CD4-positive, alpha-beta T cell treated with Interferon gamma for 1 hour (primary cell): ENCODE measurements at places on chromosomes 4 and X.

- no peak for DNase-seq
Observed at GRCh38 chr4:110005461-110006056, 92.9 kb downstream of the EGF start.

DNA sequence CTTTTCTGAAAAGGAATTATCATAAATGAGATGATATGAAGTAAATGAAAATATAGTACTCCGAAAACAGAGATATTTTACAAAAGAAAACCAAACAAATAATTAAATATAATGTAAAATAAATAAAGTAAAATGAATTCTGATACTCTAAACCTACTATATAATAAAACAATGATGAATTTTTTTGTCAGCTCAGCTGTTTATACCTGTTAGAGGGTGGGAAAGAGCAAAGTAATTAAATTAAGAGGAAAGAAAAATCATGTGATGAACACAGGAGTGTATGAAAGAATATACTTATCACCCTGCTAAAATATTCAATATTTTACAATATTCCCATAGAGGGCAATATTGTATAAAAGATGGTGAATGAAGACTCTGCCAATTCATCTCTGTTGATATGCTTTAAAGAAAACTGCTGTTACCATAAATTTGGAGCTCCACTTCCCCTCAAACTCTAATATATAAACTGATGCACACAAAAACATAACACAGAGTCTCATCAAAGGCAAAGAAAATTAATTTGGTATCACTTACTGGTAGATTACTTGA is 6.5 kb upstream of the NDST4 start:
- DNase-seq: no peak

GRCh38 chr4:187491959-187492358 is 503.6 kb upstream of the ZFP42 start:
- DNase-seq: no peak

GRCh38 chr4:138775890-138776289 is 239.7 kb upstream of the NOCT start:
- no peak for DNase-seq

DNA sequence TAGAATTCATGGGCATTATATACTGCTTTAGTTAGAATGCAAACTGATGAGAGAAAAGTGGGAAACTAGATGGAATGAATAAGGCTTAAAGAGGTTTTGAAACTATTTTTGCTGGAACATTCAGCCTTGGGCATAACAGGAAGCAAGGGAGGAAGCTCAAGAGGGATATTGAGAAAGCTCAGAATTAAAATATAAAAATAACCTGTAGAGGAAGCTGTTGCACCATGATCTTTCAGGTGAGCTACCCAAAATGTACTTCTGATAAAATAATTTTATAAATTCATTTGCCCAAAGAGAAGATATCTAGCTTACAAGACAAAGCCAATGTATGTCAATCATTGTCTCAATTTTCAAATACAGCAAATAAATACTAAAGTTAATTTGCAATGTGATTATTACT is 11.3 kb downstream of the GC start:
- no peak for DNase-seq

DNA sequence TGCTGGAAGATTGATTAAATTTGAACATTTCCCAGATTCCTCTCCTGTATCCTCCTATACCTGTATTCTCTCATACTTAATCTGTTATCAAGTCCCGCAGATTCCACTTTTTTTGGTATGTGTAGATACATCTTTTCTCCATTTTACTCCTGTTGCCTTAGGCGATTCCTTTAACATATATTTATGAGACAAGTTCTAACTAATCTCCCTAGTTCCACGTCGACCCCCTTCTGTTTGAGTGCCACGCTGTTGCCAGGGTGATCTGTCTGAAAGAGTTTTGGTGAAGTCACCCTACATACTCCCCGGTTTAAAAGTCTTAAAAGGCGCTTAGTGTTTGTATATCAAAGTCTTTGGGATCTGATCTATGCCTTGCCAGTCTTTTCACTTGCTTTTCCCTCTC is 2.4 kb downstream of the HNRNPH2 start:
- peak; percentile 19 for DNase-seq

- no peak for DNase-seq
Observed at GRCh38 chr4:148203056-148203898, 238.9 kb downstream of the NR3C2 start.

GRCh38 chr4:8478801-8479744 is 38.5 kb downstream of the TRMT44 start:
- DNase-seq: no peak

DNA sequence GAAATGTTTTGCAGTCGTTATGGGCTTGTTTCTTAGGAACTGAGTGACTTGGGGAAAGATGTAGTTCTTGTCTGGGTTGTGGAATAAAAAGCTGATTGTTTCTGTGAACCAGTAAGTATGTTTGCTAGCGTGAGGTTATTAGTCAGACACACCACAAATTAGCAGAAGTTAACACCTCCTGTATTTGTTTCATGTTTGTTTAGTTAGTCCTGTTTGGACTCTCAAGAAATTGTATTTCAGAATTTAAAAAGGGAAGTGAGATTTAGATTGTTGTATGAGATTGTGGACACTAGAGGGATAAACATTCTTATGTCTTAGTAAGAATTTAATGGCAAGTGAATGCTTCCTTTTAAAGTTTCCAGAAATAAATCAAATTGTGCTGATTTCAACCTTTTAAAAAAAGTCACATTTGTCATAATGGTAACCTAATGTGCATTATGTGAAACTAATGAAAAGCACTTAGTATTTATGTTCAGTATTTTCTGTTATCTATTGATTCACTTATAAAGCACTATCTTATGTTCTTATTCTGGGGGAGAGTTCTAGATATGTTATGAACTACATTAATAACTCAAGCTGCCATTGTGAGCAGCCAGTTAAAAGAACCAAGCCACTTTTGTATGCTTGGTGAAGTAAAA is 25.6 kb downstream of the ATP10D start:
- no peak for DNase-seq

GRCh38 chr4:120749445-120750151 is 172.9 kb downstream of the PRDM5 start:
- no peak for DNase-seq

GRCh38 chrX:76921176-76921575 is 493.7 kb downstream of the MAGEE1 start:
- DNase-seq: no peak

GRCh38 chr4:168832763-168833575 is 177.1 kb downstream of the CBR4 start:
- DNase-seq: no peak

- DNase-seq: peak; percentile 16
Observed at GRCh38 chr4:121156822-121157769, 7.0 kb downstream of the TNIP3 start.

- DNase-seq: no peak
Observed at GRCh38 chr4:19721587-19721986, 530.1 kb upstream of the SLIT2 start.

- no peak for DNase-seq
Observed at GRCh38 chr4:138259824-138260223, 17.7 kb upstream of the SLC7A11 start.

DNA sequence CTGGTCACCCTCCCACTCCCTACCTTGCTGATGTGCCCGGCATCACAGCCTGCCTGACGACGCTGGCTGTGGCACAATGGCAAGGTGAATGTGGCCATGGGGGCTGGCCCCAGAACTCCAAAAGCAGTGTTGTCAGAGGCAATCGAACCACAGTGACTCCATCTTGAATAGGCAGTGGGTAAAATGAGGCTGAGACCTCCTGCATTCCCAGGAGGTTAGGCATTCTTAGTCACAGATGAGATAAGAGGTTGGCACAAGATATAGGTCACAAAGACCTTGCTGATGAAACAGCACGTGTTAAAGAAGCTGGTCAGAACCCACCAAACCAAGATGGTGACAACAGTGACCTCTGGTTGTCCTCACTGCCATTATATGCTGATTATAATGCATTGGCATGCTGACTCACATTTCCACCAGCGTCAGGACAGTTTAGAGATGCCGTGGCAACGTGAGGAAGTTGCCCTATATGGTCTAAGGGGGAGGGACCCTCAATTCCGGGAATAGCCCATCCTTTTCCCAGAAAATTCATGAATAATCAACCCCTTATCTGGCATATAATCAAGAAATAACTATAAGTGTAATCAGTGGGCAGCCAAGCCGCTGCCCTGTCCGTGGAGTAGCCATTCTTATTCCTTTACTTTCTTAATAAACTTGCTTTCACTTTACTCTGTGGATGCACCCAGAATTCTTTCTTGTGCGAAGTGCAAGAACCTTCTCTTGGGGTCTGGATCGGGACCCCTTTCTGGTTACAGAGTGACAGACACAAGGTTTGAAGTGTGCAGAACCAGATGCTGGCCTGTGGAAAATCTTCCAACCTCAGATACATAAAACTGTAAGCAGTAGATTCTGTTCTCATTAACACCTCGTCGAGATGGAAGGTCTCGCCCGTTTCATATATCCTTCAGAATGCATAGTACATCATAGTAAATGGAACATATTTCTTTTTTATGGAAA is 26.8 kb upstream of the CLDN24 start:
- peak; percentile 36 for DNase-seq

DNA sequence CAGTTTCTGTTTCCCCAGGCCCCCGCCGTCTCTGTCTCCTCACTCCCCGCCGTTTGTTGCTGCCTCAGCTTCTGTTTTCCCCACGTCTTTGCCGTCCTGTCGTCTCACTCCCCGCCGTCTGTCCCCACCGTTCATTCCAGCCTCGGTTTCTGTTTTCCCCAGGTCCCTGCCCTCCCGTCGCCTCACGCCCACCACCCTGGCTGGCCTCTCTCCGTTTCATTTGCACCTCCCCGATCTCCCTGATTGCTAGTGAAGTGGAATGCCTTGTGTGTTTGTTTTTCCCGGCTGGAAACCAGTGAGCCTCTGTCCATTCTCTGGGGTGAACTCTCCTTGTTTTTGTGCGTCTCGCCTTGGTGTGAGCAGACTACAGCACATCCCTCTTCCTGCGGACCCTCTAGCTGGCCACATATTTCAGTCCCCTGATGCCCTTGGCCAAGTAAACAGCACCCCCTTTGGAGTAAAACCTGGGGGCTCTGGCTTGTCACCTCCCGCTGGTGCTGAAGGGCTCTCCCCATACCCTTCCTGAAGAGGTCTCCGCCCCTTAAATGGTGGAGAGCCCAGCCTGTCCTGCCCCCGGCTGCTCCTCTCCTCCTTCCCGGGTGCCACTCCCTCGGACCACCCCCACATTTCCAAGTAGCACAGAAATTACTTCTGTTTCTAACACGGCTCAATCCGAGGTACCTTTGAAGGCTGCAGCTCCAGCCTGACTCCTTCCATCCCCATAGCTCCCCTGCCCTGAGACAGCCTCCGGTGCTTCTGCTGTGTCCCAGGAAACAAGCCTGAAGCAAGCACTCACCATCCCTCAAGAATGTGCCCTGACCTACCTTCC is 13.2 kb downstream of the TMEM175 start:
- DNase-seq: no peak

DNA sequence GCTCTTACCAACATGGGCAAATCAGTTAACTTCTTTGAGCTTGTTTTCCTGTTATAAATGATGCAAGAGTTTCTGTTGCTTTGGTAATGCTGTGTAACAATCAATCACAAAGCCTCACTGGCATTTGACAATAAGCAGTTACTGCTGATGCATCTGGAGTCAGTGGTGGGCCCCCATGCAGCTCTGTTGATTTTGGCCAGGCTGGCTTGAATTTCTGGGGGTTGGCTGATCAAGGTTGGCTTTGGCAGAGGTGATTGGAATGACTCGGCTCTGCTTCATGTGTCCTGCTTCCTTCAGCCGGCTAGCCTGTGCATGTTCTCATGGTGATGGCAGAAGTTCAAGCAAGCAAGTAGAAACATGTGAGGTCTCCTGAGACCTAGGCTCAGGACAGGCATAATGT is 90.4 kb downstream of the PHEX start:
- no peak for DNase-seq

DNA sequence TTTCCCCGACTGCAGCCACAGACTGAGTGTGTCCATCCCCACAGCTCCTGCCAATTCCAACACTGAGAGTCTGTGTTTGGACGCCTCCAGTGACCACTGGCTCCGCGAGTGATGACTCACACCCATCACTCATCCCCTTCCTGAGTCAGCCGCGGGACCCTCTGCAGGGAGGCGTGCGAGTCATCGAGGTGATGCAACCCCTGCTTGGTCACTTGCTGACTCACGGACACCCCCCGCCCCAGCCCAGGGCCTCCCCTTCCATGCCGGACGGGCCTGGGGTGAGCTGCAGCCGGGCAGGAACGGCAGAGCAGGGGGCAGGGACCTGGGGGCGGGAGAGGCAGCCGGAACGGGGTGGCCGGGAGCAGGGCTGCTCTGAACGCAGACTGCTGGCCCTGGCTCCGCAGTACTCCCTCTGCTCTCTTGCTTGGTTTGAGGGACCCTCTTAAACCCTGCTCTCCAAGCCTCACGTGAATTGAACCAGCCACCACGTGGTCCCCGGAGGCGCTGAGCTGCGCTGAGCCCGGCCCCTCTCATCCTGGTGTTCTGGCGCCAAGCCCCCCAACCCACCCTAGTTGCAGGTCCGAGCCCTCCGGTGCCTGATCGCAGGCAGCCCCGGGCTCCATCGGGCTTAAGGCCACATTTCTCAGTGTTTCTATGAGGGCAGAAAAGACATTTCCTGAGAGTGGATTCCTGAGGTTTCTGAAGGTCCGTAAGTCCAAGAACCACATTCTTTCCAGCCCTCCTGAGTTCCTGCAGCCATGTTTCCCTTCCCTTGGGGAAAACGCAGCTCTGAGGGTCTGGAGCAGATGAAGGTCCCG is 32.4 kb downstream of the FGFRL1 start:
- DNase-seq: peak; percentile 76

DNA sequence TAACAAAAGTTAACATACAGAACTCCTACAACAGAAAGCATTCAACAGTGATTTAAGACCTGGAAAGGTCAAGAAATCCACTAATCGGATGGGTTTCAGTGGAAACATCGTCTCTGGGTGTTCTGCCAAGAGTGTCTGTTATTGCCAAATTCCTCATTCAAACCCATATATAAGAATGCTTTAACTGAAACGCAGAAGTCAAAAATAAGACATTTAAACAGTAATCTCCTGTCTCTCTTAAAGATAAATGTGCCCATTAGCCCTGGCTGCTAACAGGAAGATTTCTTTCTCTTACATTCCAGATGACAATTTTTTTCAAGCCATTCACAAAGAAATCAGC is 31.5 kb downstream of the DCTD start:
- DNase-seq: no peak

GRCh38 chr4:120977435-120977997 is 55.0 kb upstream of the PRDM5 start:
- no peak for DNase-seq

GRCh38 chr4:159003420-159004253 is 99.2 kb upstream of the RAPGEF2 start:
- no peak for DNase-seq

DNA sequence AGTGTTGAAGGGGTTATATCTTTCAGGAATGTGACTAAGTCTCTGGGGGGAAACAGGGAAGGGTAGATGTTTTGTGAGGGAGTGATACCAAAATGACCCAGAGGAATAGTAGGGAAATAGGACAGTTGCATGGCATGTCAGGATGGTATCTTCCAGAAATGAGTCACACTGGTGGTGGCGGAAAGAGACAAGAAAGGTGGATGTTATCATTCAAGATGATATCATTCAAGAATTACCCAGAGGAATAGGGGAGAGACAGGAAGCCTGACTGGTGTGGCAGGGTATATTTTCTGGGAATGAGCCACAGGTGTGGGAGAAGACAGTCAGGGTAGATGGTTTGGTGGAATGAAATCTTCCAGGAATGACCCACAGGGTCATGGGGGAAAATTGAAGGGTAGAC is 61.1 kb downstream of the MAOA start:
- no peak for DNase-seq
